ENCODE measurements at places on chromosomes 7 and 10.

GRCh38 chr10:73576890-73577591 is 14.1 kb downstream of the USP54 start:
- DNase-seq: no peak

DNA sequence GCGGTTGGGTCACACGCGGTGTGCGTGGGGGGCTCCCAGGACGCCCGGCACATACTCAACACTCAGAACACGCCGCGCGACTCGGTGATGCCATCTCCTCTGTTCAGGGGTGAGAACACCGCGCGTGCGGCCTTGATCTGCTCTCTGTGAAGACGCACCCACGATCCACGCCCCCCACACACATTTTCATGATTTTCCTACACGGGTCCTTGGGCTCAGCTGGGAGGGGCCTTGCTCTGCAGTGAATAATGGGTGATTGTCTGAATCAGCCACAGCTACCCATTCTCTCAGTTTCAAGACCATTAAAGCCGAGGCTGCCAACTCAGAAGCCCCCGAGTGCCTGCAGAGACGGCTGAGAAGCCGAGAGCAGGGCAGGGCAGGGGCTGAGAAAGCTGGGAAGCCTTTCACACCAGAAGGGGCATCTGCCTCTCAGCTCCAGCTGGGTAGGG is 54.3 kb upstream of the PDGFA start:
- DNase-seq: no peak

GRCh38 chr7:68439897-68440296 is 1158.4 kb upstream of the AUTS2 start:
- no peak for DNase-seq

GRCh38 chr10:132248455-132249225 is 59.1 kb downstream of the STK32C start:
- DNase-seq: peak; percentile 43

GRCh38 chr7:138324941-138325340 is 135.1 kb upstream of the TRIM24 start:
- DNase-seq: no peak

DNA sequence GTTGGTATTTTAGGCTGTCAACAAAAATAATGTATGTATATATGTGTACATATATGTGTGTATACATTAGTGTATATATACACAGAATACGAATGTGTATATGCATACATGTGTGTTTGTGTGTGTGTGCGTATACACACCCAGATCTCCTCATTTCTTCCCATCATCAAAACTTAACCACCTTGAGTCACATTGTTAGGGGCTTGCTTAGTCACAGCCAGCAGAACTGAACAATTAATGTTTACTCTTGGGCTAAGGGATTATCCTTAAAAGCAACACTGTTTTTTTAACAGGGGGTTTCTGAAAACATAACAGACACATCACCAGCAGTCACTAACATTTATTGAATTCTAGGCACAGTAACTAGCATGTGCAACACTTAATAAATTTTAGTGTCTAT is 83.0 kb upstream of the ASAH2 start:
- DNase-seq: no peak

DNA sequence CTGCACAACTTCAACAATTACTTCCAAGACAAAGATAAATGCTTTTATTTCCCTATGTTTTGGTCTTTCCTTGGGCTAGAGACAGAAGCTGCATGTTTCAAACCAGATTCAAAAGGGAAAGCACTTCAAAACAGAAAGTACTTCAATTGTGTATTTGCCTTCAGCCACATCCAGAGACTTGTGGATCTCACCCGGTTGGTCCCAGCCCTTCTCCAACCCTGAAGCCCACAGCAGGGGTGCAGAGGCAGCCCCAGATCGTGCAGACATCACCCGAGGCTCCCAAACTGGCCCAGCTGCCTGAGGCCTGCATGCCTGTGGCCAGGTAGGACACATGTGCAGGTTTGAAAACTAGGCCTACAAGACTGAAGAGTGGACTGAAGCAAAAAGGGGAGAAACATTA is 80.8 kb downstream of the ALOX5 start:
- DNase-seq: no peak

DNA sequence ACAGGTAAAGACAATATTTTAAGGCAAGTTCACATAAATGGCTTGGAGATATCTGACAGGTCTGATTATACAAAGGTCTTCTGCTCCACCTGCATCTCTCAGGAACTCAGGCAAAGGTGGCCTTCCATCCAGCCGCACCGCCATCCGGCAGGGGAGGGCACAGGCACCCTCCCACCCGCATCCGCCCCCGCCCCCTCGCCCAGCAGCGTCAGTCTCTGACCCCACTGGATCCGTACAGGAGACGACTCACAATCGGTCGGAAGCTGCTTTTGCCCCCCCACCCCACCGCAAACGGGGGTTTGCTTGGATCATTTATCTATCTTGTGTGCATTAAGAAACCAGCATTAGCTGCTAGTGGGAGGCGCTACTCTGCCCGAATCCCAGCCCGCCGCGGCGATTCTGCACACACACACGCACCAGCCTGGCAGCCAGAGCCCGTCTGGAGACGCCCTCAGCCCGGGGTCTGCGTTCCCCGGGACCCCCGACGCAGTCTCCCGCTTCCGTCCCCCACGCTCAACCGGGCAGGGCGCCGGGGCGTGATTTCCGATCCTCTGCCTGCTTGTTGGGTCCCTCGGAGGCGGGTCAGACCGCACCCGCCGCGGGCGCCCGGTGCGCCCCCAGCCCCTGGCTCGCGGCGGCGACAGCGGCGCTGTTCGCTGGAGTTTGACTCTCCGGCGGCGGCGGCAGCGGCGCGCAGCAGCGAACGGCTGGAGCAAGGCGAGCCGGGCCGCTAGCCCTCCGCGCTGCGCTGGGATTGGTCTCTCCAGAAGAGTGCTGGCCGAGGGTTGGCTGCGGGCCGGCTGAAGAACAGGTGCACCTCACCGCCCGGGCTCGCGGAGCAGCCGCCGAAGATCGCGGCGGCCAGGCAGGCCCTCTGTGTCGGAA is 820 bp upstream of the NRG3 start:
- no peak for DNase-seq
